ENCODE measurements at places on chromosomes 4 and X.

DNA sequence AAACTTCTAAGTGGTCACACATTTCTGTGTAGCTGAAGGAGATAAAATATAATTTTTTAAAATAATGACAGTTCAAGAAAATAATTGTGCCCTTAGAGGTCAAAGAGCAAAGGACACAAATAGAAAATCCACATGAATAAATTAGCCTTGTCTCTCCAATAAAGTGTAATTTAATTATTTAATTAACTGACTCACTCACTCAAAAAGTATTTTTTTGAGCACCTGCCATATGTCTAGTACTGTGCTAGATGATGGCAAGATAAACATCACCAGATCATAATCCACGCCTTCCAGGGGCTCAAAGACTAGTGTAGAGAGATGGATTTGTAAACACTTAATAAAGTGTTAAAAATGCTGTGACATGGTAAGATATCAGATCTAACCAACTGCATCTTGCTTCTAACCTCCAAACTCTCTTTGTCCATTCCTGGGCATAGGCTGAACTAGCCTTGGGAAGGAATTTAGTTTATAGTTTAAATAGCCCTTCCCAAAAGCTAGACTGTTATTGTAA, 112.5 kb downstream of the SCLT1 start:
- no peak for DNase-seq

DNA sequence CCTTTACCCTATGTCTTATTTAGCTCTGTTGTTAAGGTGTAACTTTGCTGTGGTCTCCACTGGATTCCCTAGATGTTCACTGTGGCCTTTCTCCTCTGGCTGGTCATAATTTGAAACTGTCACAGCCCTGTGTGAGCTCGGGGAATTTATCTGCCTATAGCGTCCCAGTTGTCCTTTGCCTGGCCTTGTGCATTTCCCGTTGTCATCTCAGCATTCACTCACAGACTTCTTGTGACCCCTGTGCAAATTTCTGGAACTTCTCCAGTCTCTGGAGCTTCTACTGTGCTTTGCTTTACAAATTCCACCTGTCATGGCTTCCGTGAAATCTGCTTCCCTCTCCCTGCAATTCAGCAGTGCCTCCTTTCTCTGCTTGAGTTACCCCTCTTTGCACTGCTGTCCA, 106.7 kb downstream of the WWC2 start:
- DNase-seq, result no peak

DNA sequence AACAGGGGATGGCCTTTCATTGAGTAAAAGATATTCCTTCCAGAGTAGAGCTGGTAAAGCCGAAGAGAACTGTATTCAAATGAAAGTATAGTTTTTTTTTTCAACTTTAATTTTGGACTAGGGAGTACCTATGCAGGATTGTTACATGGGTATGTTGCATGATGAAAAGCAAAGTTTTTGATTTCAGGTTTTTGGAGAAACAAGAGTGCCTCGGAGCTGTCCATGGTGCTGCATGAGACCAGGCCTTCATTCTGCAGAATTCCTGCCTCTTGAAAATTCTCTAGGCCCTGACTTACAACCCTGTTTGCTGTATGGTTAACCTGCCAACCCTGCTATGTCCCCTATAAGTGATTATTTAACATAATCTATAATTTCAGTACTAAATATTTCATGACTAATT, 1065.7 kb upstream of the FTHL17 start:
- no peak for DNase-seq

DNA sequence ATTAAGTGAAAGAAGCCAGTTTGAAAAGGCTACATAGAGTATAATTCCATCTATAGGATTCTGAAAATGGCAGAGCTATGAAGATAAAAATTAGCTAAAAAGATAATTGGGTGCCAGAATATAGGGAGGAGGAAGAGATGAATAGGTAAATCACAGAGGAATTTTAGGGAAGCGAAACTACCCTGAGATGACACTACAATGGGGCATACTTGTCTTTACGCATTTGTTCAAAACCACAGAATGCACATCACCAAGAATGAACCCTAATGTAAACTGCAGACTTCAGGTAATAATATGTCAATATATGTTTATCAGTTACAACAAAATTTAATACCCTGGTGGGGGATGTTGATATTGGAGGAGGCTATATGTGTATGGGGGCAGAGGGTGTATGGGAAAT, 1342.9 kb downstream of the ADGRL3 start:
- DNase-seq, result no peak

GRCh38 chr4:39103291-39103690, 41.3 kb downstream of the KLHL5 start:
- no peak for DNase-seq

DNA sequence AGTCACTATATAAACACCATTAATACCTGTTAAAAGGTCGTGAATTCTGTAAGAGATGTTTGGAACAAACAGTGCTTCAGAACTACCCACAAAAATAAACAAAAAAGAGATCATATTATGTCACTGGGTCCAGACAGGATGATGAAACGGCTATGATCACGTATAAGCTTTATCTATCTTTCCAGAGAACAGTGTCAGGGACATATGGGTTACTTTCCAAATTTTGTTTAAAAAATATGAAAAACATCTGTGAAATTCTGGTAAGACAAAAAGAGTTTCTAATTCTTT, 90.0 kb downstream of the SORBS2 start:
- DNase-seq, result no peak
